ENCODE measurements at places on chromosomes 13 and 19.

GRCh38 chr13:77423296-77423695 is 96.4 kb upstream of the MYCBP2 start:
- DNase-seq = no peak

GRCh38 chr13:21069561-21070004 is 8.2 kb upstream of the LATS2 start:
- peak; percentile 92 for DNase-seq

DNA sequence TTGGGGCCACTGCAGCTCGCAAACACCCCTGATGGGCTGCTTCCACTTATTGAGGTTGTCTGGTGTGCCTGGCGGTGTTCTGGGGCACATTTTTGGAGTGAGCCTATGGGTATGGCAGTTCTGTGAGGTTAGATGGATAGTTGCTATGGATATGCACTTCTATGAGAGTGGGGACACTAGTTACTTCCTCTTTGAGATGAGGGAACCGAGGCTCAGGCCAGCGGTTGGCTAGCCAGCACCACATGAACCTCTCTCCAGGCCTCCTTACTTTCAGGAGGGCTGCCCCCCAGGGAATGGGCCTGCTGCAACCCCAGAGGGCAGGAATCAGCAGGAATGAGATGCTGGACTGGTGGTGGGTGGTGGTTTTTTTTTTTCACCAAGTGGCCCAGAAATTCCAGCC is 13.5 kb upstream of the PRR19 start:
- DNase-seq = no peak

GRCh38 chr19:11273989-11274388 is 11.7 kb upstream of the DOCK6 start:
- DNase-seq = no peak

DNA sequence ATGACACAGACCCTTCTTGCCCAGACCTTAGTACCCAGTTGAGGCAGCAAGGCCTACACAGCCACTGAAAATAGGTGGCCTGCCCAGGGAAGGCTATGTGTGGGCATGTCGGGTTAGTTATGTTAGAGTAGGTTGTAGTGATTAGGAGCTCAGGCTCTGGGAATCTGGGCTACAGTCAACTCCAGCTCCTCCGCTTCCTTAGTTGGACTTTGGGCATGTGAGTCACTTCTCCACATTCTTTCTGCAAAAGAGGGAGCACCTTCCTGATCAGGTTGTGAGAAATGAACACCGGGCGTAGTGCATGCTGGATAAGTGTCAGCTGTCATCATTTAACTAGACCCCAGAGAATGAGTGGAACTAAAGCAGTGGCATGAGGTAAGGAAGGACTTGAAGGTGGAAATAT is 64.8 kb downstream of the ARHGAP35 start:
- no peak for DNase-seq

GRCh38 chr13:89925107-89925506 is 1422.4 kb upstream of the MIR17HG start:
- peak; percentile 43 for DNase-seq

GRCh38 chr13:41413872-41414271 is 43.5 kb upstream of the RGCC start:
- no peak for DNase-seq

DNA sequence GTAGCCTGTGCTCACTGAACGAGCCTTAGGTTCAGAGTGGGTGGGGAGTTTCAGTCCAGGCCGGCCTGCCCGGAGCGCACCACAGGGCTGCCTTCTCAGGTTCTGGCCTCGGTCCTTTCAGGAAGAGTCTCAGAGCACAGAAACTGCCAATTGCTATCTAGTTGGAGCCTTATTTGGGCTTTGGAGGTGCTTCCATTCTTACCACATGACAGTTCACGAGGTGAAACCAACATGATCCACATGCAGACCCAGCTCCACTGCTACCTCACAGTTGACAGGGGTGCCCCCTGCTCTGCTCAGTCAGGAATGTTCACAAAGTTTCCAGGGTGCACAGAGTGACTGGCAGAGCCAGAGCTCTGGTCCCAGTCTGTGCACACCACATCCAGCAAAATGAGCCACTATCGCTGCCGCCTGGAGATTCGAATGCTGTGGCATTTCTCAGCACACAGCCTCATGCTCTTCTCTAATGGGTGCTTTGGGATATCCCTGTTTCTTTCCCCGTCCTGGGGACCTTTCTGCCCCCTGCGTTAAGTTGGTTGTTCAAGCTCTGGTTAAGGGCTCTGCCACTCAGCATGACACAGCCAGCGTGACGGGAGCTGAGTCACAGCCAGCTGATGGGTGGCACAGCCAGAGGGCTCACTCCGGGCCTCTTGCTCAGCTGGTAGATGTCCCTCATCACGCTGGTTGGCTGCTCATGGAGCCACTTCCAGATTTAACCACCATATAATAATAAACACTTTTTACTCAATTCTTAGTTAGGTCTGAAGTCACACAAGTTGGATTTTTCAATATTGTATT is 7.5 kb upstream of the SACS start:
- DNase-seq = no peak

DNA sequence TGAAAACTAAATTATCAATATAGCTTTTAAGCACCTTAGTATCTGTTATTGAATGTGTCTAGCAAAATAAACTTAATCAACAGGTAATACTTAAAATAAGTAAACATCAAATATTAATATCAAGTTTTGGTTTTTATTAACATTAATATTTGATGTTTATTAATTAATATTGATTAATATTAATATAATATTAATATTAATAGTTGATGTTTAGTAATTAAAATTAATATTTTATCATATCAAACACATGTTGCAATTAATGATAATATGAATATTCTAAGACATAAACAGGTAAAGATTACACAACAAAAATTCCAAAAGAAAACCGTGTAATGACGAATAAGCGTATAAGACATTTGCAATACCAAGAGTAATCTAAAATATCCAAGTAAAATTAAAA is 222.8 kb upstream of the PRR20A start:
- no peak for DNase-seq

GRCh38 chr19:20858861-20859260 is 64.2 kb upstream of the ZNF85 start:
- no peak for DNase-seq

DNA sequence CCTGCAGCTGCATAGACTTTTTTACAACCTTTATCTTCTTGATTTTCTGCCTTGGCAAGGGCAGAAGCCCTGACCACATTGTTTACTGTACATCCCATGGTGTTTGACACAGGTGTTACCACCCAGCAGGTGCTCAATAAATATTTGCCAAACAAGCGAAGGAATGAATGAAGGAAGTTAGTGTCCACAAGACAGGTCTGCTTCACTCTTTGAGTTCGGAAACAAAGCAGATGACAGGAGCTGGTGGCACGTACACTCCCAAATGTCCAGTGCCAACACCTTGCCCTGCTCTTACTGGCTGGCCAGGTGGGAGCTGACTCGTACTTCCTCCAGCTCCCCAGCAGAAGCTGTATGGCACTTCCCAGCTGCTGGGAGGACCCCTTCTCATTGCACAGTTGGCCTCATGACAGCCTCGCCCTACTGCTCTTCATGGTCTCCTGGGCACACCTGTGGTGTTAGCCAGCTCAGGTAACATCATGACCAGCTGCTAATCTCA is 22.0 kb upstream of the MUC16 start:
- DNase-seq = no peak

DNA sequence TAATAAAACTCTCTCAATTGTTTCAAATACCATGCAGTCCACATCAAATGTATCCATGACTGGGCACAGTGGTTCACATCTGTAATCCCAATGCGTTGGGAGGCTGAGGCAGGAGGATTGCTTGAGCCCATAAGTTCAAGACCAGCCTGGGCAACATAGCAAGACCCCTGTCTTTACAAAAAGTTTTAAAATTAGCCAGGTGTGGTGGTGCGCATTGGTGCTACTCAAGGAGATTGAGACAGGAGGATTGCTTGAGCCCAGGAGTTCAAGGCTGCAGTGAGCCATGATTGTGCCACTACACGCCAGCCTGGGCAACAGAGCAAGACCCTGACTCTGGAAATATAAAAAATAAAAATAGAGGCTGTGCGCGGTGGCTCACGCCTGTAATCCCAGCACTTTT is 5.0 kb downstream of the CLIP3 start:
- no peak for DNase-seq

- no peak for DNase-seq
Measured at GRCh38 chr19:16566161-16566560, 6.1 kb downstream of the SLC35E1 start.

DNA sequence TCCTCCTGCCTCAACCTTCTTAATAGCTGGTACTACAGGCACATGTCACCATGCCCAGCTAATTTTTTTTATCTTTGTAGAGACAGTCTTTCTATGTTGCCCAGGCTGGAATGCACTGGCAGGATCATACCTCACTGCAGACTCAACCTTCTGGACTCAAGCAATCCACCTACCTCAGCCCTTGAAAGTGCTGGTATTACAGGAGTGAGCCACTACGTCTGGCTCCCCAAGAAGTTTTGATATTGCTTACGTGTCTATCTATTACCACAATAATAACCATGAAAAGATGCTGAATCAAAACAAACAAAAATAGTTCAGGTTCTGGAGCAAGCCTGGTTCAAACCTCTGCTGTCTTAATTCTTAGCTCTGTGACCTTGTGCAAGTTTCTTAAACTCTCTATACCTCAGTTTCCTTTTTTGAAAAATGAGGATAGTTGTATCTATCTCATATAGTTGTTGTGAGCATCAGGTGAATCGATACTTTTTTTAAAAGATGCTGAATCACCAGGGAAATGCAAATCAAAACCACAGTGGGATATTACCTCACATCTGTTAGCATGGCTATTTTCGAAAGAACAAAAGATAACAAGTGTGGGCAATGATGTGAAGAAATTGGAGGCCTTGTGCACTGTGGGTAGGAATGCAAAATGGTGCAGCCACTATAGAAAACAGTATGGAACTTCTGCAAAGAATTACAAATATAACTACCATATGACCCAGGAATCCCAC is 19.0 kb upstream of the LEUTX start:
- DNase-seq = no peak

GRCh38 chr13:40528881-40529280 is 137.6 kb downstream of the FOXO1 start:
- no peak for DNase-seq

DNA sequence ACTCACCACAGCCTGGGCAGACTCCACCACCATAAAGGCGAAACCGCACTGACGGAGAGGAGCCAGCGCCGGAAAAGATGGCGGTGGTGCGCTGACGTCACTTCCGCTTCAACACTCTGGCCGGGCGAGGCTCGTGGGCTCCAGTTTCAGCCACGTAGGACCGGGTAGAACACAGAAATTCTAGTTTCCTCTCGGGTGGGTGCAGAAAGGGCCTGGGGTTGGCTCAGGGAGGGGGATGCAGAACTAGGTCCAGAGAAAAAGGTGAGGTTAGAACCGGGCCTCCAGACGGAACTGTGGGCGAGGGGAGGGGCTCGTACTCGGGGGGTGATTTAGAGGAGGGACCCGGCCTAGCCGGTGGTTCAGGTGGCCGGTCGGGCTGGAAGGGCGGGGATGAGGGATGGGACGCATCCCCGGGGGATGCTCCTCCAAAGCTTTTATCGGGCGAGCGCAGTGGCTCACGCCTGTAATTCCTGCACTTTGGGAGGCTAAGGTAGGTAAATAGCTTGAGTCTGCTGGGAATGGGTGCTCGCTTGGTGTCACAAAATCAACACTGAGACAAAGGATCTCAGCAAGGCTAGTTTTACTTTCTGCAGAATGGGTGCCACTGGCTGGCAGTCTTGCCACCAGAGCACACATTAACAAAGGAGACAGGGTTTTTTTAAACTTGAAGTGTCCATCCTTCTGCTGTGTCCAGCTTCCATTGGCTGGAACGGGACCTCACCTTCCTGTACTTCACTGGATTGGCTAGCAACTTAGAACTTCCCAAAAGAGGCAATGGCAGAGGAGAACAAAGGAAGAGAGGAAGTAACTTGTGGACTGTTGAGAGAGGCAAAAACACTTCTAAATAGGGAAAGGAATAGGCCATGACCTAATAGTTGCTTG is at the start of gene ZNF561:
ZNF561 (minus strand) TSS at position 77 of the 882 bp plus-strand sequence. CDS start 1,776 bp downstream, outside the sequence.
- DNase-seq = peak; percentile 92

- DNase-seq = no peak
Measured at GRCh38 chr13:113804703-113805430, 45.8 kb downstream of the TMEM255B start.

- DNase-seq = no peak
Measured at GRCh38 chr13:70375718-70376117, 267.5 kb upstream of the KLHL1 start.

DNA sequence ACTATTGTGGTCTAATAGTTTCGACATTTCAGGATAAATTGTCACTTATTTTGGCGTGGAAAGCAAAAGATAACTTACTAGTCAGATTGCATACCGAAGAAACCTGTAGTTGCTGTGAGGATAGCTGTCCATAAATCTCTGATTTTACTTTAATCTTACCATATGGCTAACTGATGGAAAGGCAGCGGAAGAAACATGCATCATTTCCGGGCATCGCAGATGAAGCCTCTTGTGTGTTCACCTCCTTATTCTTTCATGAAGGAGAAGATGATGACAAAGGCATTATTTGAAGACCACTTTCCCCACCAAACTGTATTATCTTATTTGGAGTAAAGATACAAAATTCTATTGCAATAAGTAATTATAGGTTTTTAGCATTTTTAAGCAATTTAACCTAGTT is 763.6 kb upstream of the SLITRK6 start:
- DNase-seq = no peak

DNA sequence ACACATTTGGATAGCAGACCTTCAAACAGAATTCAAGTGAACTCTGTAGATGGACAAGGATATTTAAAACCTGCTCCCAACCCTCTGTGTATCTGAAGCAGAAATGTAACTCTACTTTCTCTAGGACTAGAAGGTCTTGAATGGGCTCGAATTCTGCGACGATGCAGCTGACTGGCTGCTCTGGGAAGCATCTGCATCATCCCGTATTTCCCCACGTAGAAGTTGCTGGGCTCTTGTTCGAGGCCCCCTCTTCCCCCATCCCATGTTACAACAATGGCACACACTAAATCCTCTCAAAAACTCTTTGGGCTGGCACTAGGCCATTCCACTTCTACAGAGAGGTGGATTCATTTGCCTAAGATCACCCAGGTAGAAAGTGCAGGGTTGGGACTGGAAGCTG is 15.0 kb downstream of the C19orf81 start:
- DNase-seq = no peak

DNA sequence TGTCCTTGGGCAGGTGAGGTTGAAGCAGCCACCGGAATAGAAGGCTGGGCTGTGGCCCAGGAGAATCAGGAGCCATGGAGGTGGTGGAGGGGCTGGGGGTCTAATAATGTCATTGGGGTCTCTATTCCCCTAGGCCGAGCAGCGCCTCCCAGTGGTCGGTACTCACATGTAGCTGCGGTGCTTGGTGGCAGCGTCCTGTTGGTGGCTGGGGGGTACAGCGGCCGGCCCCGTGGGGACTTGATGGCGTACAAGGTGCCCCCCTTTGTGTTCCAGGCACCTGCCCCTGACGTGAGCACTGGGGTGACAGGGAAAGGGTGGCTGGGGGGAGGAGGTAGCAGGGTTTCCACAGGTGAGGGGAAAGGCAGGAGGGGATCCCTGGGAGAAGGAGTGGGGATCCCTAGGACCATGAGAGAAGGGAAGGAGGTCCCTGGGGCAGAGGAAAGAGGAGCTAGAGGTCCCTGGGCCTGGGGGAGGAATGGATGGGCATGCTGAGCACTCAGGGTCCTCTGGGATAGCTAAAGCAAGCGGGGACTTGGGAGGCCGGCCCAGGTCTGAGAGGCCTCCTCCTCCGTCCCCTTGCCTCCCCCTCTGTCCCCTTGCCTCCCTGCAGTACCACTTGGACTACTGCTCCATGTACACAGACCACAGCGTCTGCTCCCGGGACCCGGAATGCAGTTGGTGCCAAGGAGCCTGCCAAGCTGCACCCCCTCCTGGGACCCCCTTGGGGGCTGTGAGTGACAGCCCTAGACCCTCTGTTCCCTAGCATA is 18.1 kb downstream of the MEGF8 start:
- no peak for DNase-seq
